ENCODE measurements at places on chromosomes 5 and 9. TPM values are rescaled to one million over a fixed set of nuclear protein-coding genes. Genes with fewer than 3 reads are reported as not detected.

The ARID3C gene
- 0.25 TPM for total RNA-seq

The LAMC3 gene
- total RNA-seq: 5.1 TPM

The HSD17B4 gene
- total RNA-seq: 144 TPM

The RFK gene
- 50.3 TPM for total RNA-seq

The ARHGAP26 gene
- total RNA-seq: 36.2 TPM

The SMIM33 gene
- total RNA-seq: under 0.01 TPM

The IL9 gene
- total RNA-seq: not detected

The STC2 gene
- total RNA-seq: 11.4 TPM

The RANBP17 gene
- 4.5 TPM for total RNA-seq

The SLC45A2 gene
- total RNA-seq: under 0.01 TPM

The SHOC1 gene
- not detected for total RNA-seq

The UBE2QL1 gene
- 0.13 TPM for total RNA-seq

The SARDH gene
- under 0.01 TPM for total RNA-seq

The KCNV2 gene
- not detected for total RNA-seq
